ENCODE measurements at places on chromosomes 1 and 21. TPM values are rescaled to one million over a fixed set of nuclear protein-coding genes. Genes with fewer than 3 reads are reported as not detected.

KRTAP21-2 gene
- not detected for total RNA-seq

HFM1 gene
- total RNA-seq = 0.08 TPM

DNAJC28 gene
- 1.4 TPM for total RNA-seq

VSIG8 gene
- 0.08 TPM for total RNA-seq

ITLN1 gene
- 0.30 TPM for total RNA-seq

FLG2 gene
- total RNA-seq = not detected
